ENCODE measurements at places on chromosomes 3 and 15. TPM values are rescaled to one million over a fixed set of nuclear protein-coding genes. Genes with fewer than 3 reads are reported as not detected.

- DNase-seq: no peak
Observed at GRCh38 chr3:28612232-28612631, 263.6 kb upstream of the AZI2 start.

DNA sequence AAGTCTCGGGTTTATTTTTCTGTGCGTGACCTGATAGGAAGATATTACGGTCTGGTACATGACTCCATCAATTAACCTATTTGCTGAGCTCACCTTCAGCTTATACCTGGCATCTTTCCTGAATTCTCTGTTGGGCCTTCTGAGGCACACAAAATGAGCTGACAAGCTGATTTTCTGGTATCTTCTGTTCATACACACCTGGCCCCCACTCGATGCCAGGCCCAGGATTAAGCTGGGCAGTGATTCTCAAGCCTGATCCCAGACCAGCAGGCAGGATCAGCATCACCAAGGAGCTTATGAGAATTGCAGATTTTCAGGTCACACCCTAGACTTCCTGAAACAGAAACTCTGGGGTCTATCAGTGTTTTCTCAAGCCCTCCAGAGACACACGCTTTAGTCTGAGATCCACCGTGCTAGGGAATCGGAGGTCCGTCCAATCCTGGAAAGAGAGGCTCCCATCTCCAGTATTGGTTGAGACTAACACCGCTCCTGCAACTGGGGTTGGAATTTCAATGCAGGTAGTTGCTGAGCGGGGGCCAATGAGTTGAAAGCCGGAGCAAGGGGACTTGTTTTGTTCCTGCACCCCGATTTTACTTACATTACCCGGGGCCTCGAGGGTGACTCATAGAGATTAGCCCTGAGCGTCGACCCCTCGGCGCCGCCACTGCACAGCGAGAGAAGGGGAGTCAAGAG lies 636 bp upstream of the EIF1B start:
- DNase-seq: no peak

Gene ITIH1
- total RNA-seq: not detected

- no peak for DNase-seq
Observed at GRCh38 chr15:63530235-63530634, 25.8 kb downstream of the USP3 start.

Gene CEP97
- 15.1 TPM for total RNA-seq

Gene SAMMSON
- total RNA-seq: not detected

DNA sequence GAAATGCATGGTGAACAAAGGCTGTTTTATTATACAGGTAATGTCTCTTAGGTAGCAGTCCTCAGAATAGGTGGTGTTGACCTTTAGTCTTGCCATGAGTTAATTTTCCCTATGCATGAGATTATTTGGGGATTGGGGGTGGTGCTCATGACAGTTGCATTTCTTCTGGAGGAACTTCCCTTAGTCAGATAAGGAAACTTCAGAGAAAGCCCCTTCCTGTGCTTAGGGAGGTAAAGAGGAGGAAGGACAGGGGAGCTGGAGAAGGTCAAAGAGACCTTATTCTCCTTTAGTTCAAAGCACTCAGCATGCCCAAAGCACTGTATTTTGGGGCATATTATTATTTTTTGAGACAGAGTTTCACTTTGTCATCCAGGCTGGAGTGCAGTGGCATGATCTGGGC lies 47.7 kb downstream of the ZBTB11 start:
- no peak for DNase-seq

Gene SLC51A
- 9.8 TPM for total RNA-seq

- no peak for DNase-seq
Observed at GRCh38 chr3:39254806-39255449, 24.9 kb downstream of the CX3CR1 start.

DNA sequence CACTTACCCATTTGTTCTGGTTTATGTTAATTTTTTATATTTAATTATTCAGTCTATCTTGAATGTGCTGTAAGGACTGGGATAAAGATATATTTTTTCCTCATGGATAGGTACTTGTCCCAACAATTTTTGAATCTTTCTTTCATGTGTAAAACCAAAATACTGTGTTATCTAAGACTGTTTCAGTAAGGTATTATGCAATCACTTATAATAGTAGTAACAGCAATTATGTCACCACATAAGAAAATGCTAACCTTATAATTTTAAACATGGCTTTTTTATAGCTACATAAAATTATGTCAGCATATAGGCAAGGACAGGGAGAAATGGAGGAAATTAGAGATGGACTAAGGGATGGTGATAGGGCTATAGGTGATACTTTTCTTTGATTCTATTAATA lies 2.9 kb upstream of the CTDSPL start:
- DNase-seq: no peak

GRCh38 chr3:27717200-27717852 lies 4.8 kb downstream of the EOMES start:
- no peak for DNase-seq

- no peak for DNase-seq
Observed at GRCh38 chr3:129560911-129561594, 18.1 kb downstream of the H1-8 start.

Gene DPPA2
- 12.6 TPM for total RNA-seq

GRCh38 chr3:8660175-8661118 lies 15.8 kb upstream of the SSUH2 start:
- no peak for DNase-seq

- no peak for DNase-seq
Observed at GRCh38 chr3:13318626-13319470, 101.3 kb downstream of the NUP210 start.

Gene MCTP2
- total RNA-seq: 3.4 TPM

Data from H1 (cell line).